ENCODE measurements at places on chromosomes 4 and X.

DNA sequence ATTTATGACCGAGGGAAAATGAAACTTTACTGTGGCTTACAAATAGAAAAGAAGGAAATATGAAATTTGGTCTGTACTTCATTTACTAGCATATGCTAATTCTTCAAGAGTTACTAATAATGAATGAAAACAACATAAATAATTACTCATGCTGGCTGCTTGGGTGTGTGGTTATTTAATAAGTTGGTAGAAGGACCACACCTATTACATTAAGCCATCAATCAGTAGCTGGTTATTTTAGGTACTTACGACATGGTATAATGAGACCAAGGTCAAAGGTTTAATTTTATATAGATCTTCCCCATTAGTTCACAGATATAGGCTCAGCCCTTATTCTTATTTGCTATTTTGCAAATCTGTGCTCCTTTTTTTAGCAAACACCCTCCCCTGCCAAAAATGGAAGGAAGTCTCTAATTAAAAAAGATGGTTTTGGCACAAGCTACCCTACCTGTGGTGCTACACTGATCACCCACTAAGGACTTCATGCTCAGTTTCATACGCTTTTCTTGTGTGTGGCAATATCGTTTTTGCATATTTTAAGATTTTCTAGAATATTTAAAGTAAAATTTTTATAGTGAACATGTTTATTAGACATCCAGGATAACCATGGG, 14.1 kb downstream of the TMPRSS11D start:
- DNase-seq = no peak

DNA sequence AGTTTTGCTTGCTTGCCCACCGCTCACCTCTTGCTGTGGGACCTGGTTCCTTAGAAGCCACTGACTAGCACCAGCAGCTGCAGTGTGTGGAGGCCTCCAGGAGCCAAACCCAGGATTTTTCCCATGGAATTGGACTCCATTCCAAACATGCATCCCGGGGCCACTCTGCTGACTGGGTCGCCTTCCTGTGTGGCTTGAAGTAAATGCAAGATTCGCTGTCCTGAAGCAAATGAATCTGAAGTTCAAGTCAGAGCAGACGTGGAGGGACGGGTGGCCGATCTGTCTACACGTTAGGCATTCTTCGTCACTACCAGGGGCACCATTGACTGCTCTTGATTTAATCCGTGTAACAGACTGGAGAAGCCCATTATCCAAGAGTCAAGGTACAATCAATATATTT, 109.0 kb downstream of the SHOX start:
- DNase-seq = no peak

GRCh38 chr4:76639288-76639687, 204.3 kb downstream of the SHROOM3 start:
- DNase-seq = no peak

GRCh38 chrX:122866532-122866931, 317.5 kb upstream of the GRIA3 start:
- DNase-seq = no peak

DNA sequence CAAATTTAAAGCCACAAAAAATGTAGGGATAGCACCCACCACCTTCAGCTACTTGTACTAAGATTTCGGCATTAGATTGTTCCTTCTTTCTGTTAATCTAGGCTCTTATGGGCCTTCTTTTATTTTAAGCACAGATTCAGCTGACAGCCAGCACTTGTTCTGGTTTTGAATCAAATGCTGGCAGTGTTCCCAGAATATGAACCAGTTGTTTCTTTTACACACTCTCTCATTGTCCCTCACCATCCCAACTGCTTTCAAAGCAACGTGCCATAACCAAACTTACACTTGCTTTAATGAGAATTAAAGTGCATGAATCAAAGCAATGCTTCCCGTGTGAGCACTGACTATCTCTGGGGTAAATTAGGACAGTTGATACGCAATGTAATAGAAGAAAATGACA, 744.5 kb upstream of the FAM241A start:
- DNase-seq = no peak

DNA sequence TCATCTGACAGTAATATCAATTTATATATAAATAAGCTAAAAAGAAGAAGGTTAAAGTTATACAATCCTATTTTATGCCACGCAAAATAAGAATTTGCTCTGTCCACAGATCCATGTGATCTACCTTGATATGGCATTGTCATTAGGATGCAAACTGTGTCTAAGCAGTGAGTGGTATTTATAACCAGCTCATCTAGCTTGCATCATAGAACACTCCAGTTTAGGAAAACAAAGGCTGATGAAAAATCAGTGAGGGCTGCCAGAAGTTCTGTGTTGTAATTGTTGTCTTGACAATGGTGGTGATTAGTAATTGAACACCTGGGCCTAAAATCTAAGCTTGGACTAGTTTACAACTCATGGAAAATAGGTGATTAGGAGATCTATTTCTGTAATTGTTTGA, 111.0 kb downstream of the CPE start:
- DNase-seq = no peak

- no peak for DNase-seq
These were observed at the start of gene ZFX for GRCh38 chrX:24149351-24150050. Gene ZFX (plus strand): TSS chrX:24149729. CDS start chrX:24172743, 23,014 bp downstream.

DNA sequence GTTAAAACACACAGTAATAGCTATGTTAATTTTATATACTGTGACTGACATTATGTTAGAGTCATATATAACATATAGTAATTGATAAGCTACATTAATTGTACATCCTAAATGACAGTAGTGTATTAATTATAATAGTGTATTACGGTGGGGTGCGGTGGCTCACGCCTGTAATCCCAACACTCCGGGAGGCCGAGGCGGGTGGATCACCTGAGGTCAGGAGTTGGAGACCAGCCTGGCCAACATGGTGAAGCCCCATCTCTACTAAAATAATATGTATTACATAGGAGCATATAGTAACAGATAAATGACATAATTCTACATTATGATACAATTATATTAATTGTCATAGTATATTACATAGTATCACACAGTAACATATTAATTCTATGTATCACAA, 12.2 kb downstream of the ASMTL start:
- DNase-seq = no peak

DNA sequence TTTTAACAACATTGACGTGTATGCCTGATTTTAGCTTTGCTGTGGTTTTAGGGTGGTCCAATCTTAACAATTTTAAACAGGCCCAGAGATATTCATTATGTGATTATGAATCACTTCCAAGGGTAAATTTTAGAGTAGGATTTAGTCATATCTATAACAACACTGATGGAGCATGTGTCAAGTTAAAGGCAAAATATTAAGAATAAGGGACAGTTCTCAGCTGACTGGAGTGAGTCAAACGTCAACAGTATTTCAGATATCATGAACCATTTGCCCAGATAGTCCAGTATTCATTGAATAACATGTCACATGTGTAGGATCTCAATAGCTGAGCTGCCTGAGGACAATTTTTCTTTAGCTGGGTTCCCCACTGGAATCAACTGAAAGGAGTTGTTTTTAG, 61.3 kb upstream of the VCX2 start:
- no peak for DNase-seq

- DNase-seq = no peak
These were observed 53.9 kb upstream of the PPP2R3B start for GRCh38 chrX:440636-441035.

DNA sequence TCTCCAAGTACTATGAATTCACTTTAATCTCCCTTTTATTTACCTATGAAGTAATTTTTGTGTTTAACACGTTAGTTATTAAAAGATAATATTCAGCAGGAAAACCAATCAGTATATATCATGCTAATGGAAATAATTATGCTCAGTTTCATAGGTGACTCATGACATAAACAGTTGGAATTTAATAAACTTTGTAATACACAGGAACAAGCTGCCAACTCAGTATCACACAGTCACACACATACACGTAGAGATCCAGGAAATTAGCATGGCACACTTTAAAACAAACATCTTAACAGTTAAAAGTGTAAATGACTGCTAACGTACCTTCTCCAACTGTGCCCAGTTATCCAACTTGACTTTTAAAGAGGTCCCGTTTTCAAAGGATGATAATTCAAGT, 2.3 kb downstream of the SPATA4 start:
- no peak for DNase-seq

DNA sequence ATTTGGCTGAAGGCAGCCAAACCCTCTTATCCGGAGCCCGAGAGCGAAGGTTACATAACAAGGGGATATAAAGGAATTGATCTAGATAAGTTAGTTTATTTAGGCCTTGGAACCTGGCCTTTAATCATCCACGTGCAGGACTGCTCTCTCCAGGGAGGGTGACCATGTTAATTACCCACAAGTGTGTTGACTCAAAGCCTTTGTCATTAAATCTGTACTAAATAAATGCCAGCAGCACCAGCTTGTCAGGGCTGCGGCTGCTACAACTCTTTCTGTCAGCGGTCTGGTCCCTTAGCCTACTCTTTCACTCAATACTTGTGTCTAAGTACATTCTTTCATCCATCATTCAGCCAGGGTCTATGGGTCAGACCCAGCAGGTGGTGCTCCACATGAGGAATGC, 206.1 kb downstream of the TBCK start:
- DNase-seq = no peak

DNA sequence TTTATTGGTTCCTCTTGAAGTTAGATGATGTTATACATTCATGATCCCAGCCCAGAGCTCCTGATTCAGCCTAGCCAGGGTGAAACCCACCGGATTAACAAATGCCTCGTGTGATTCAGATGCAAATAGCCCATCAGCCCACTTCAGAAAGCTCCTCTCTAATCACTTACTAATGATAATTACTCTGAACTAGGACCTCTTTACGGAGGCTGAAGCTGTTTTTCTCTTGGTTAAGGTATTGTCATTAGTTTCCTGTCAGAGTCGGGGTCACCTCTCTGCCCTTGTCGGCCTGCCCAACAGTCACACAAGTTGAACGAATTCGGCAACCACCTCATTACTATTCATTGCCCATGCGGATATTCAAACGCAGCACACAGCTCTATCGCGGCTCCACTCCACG, 36.6 kb downstream of the ZFP42 start:
- no peak for DNase-seq
